Lower lobe of right lung (tissue), 2 donors: ENCODE measurements at places on chromosomes 3 and 15. TPM values are rescaled to one million over a fixed set of nuclear protein-coding genes. Genes with fewer than 3 reads are reported as not detected.

GRCh38 chr3:105996781-105997180, 128.0 kb upstream of the CBLB start:
- DNase-seq: no peak

The WNT7A gene
- total RNA-seq: 4.1 TPM

- DNase-seq: no peak
These were observed 21.9 kb downstream of the AKAP13 start for GRCh38 chr15:85402195-85402881.

The C15orf62 gene
- 2.4 TPM for total RNA-seq

DNA sequence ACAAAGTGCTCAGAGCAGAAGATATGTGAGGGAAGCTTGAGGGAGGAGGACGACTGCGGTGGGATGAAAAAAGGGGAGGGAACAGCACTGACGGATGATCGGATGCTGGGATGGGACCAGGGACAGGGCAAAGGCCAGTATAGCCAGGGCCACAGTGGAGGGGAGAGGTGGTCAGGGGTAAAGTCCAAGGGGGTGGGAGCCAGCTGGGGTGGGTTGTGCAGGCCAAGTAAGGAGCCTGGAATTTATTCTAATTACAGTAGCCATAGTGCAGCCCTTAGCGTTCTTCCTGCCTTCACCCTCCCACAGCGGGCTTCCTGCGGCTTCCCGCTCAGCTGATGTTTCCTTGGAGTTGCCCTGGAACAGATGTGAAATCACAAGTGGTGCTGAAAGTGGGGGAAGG, 7.6 kb upstream of the APEH start:
- no peak for DNase-seq
